IMR-90 (cell line): ENCODE measurements at places on chromosomes 1 and 21. TPM values are rescaled to one million over a fixed set of nuclear protein-coding genes. Genes with fewer than 3 reads are reported as not detected.
A peak's percentile ranks its signal among the peaks of the same experiment; 100 is the strongest.

CCDC30 gene
- under 0.01 and 0.18 TPM in 2 replicates for total RNA-seq

GRHL3 gene
- not detected in 2 replicates for total RNA-seq

LAMTOR2 gene
- total RNA-seq = 45.8 and 50.0 TPM in 2 replicates

GRCh38 chr1:82849460-82849859 is 1048.7 kb downstream of the ADGRL2 start:
- no peak for DNase-seq

GRCh38 chr1:94807742-94808491 is 12.2 kb upstream of the SLC44A3 start:
- peak; percentile 42 for DNase-seq
